HT-29 (cell line): ENCODE measurements at places on chromosomes 1 and 21.

DNA sequence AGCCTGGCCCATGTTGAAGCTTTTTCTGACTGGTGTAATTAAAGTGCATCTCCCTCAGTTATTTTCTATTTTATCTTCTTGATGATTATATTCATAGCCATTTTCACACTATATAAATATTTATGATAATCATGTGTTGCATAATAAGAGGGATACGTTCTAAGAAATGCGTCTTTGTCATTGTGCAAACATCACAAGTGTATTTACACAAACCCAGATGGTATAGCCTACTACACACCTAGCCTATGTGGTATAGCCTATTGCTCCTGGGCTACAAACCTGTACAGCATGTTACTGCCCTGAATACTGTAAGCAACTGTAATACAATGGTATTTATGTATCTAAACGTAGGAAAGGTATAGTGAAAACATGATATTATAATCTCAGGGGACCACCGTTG lies 88.1 kb downstream of the BACH1 start:
- no peak for DNase-seq

DNA sequence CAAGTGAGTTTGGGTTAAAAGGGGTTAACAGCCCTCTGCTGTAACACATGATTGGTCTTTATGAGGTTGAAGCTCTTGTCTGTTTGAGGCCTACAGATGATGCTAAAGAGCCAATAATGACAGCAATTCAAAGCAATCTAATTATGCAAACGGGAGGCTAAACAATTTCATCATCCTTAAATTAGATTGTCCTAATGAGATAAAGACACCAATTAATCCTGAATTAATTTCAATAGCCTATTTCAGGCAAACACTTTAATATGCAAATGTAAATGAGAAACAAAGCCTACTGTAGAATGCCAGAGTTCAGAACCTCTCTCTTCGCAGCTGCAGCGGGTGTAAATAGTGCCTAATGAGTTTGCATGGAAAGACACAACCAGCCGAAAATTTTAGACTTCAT lies 504.7 kb upstream of the PBX1 start:
- DNase-seq: no peak

DNA sequence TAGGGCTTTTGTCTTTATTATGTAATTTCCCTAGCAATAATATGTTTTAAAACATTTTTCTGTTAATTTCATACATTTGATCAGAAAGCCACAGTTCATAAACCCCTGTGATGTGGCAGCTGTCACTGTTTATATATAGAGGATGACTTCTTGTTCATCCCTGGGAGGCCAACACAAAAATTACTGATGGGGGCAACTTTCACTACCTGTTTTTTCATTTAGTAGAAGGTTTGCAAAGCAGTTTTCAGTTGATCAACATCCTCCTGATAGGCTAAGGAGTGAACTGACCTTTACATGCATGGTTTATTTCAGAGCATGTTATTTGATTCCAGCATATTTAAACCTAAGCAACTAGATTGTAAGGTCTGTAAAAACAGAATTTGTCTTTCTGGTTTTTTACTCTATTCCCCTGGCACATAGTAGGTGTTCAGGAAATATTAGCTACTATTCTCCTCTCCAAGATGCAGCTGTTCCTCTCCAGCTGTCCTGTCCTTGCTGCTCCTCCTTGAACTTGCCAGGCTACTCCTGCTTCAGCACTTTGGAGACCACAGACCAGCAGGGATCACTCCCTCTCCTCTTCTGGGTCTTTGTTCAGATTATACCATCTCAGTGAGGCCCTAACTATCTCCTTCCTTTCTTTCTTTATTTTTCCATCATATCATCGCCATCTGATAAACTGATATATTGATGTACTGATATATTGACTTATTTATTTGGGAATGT lies 54.7 kb downstream of the ROR1 start:
- DNase-seq: no peak

DNA sequence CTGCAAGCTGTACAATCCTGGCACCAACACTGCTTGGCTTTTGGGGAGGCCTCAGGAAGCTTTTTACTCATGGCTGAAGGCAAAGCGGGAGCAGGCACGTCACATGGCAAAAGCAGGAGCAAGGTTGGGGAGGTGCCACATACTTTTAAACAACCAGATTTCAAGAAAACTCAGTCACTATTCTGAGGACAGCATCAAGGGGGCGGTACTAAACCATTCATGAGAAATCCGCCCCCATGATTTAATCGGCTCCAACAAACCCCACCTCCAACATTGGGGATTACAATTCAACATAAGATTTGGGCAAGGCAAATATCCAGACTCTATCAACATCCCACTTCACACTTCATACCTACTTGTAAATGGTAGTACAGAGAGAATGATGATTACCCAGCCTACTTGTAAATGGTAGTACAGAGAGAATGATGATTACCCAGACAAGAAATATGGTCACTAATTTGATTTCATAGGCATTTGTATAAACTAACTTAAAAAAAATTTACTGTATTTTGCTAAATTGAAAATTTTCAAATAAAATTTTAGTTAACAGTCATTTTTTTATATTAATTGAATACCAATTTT lies 24.9 kb downstream of the ATP5PF start:
- DNase-seq: no peak

GRCh38 chr1:59601041-59601441 lies 213.7 kb upstream of the HOOK1 start:
- DNase-seq: no peak

DNA sequence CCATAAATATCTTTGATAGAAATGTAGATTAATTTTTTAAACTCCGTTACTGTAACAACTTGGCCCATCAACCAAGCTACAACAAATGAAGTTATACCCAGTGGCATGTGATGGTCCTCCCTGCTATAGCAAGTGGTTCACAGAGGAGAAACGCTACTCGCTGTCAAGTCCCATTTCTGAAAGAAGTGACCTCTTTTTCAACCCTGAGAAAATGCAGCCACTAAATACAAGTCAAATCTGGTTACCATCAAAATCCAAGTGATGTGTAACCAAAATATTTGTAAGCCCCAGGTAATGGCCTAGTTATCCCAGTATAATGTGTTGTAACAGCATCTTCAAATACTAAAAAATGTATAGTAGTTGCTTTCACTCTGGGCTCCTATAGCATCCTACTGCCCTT lies 151.8 kb downstream of the MIS18A start:
- DNase-seq: no peak

DNA sequence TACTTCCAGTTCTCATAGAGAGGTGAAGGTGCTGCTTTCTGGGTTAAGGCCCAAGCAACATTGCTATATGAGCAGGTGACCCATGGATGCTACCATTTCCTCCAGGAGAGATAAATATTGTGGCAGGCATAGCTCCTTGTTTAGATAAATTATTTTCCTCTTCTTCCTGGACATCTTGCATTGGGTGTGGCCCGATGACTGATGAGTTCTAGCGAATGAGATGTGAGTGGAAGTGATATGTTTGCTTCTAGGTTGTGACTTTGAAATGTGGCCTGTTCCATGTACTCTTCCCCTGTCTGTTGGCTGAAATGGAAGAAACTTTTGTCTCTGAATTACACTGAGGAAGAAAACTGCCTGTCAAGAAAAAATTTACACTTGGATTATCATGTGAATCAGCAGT lies 101.7 kb upstream of the FMN2 start:
- no peak for DNase-seq

GRCh38 chr1:22790232-22791008 lies 79.8 kb downstream of the EPHB2 start:
- DNase-seq: no peak
